ENCODE measurements at places on chromosomes 11 and 22.

- no peak for DNase-seq
Observed at GRCh38 chr11:65423516-65424204, 1.1 kb downstream of the NEAT1 start.

DNA sequence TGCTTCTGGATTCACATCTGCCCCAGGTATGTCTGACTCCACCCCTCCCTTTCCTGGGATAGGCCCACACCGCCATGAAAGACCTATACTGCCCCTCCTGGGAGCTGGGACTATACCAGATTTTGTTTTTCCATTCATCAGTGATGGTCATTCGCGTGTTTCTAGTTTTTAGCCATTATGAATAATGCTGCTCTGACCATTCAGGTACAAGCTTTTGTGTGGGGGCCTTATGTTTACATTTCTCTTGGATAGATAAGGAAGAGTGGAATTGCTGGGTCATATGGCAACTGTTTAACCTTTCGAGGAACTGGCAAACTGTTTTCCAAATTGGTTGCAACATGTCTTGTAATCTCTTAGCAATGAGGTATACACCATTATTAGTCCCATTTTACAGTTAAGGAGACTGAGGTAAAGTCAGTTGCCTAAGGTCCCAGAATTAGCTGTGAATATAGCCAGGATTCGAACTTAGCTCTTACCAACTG is 1.2 kb upstream of the TBC1D10A start:
- DNase-seq, result no peak

DNA sequence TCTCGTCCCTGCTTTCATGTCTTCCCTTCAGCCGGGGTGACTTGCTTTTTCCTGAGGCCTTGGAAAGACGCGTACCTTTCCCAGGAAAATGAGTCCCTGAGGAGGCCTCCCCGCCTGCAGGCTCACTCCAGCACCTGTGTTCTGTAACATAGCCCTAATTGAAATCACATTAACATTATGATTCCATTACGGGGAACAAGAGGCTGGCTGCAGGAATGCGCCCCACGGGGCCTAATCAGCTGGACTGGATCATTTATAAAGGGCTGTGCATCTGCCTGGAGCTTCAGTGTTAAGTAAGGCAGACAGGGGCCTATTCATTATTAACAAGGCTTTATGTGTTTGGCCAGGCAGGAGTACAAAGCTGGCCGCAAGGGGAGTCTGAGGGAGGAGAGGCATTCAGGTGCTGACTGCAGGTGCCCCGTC is 41.9 kb upstream of the TSPAN18 start:
- DNase-seq, result no peak

GRCh38 chr11:83583757-83584366 is 297.7 kb upstream of the CCDC90B start:
- DNase-seq, result peak; percentile 51

GRCh38 chr11:61352038-61352437 is 9.6 kb downstream of the CYB561A3 start:
- no peak for DNase-seq

Data from kidney glomerular epithelial cell (primary cell).